SK-N-SH treated with all-trans-retinoic acid at 6 μM for 48 hours (cell line): ENCODE measurements at places on chromosomes 7 and 10.

DNA sequence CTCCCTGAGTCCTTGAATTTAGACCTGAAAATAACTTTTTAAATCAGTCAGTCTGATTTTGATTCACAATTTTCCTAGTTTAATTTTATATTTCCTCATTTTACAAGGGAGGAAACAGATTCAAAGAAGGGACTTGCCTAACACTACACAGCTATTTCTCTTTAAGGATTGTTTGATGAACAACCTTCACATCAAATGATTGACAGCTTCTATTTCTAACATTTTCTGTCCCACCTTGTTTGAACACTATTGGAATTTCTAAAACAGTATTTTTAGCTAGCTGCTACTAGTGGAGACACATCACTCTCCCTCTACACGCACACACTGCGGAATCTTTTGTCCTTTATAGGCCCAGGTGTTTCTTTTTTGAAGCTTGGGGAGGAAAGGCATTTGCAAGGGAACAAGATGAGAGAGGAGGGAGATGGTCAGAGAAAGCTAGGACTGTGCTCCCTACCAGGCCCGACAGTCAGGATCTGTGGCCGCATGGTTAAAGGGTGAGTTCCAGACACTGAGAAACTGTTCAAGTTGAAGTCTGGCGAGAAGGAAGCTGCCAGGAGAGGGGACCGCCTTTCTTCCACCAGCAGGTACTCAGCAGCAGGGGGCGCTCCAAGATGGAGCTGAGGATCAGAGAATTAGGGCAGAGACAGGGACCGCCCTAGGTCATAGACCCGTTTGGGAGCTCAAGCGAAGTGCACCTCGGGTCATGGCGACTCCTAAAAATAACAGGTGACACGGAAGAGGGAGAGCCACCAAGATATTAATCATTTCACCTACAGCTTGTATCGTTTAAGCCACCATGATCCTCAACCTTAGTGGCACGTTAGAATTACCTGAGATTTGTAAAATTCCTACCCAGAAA lies 49.7 kb downstream of the DNAJC12 start:
- ATAC-seq: peak; percentile 66; the same call in 2 of the 3 replicates

- no peak for ATAC-seq
These were observed 90.0 kb downstream of the MYOF start for GRCh38 chr10:93392121-93392520.

GRCh38 chr7:101066141-101066832 lies 19.0 kb upstream of the TRIM56 start:
- no peak for ATAC-seq

DNA sequence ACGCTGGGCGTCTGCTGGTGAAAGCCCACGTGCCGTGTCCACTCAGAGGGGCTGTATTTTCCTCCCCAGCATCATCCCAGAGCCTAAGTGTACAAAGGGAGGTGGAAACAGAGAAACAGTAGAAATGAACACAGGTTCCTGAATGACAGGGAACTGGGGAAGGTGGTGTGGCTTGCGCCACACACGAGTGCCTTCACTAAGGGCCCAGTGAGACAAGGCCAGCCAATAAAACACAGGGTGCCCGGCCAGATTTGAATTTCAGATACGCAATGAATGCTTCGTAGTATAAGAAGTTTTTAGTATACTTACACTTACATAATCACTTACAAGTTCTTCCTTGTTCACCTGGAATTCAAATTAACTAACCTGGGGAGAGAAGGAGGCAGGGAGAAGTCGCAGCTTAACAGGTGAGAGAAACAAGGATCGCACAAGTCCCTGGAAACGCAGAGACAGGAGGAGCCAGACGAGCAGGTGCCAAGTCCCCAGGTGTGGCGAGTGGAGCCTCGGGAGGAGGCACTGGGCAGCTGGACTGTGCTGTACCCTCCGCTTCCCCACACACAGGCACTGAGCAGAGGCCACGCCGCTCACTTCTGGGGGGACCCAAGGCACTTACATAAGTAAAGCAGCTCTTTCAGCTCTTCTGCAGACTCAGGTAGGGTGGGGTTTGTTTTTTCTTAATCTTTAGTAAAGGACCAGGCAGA lies 105.2 kb upstream of the MGMT start:
- no peak for ATAC-seq

DNA sequence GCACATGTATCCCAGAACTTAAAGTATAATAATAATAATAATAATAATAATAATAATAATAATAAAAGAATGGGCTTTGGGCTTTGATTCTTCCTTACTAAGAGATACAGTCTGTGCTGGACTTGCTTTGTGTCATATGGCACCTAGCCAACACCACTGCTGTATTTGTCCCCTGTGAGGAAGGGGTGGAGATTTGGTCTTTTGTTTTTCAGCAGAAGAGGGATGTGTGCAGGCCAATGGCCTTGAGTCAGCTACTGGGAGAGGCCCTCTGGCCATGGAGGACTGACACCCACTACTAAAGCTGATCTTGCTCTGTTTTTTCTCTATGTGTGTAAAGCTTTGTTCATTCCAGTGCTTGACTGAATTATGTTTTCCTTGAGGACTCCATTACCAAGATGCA lies 573.0 kb upstream of the PCDH15 start:
- no peak for ATAC-seq

GRCh38 chr7:23237000-23237399 lies 9.6 kb upstream of the GPNMB start:
- ATAC-seq: no peak

DNA sequence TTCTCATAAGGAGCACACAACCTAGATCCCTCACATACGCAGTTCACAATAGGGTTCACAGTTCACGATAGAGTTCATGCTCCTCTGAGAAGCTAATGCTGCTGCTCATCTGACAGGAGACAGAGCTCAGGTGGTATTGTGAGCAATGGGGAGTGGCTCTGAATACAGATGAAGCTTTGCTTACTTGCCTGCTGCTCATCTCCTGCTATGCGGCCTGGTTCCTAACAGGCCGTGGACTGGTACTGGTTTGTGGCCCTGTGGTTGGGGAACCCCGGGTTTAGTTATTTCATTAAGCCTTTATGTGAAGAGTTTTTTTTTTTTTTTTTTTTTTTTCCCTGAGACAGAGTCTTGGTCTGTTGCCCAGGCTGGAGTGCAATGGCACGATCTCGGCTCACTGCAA lies 19.4 kb downstream of the SLK start:
- no peak for ATAC-seq

DNA sequence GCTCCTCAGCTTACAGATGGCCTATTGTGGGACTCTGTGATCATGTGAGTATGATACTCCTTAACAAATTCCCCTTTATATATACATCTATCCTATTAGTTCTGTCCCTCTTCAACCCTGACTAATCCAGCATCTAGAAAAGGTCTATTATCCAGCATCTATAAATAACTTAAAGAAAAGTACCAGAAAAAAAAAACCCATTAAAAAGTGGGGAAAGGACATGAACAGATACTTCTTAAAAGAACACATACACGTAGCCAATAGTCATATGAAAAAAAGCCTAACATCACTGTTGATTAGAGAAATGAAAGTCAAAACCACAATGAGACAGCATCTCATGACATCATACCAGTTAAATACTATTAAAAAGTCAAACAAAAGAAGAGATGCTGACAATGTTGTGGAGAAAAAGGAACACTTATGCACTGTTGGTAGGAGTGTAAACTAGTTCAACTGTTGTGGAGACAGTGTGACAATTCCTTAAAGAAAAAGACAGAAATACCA lies 549.5 kb upstream of the GRM3 start:
- no peak for ATAC-seq

- no peak for ATAC-seq
These were observed 7.0 kb upstream of the PALS2 start for GRCh38 chr7:24566274-24566673.

GRCh38 chr7:69042138-69042537 lies 556.1 kb upstream of the AUTS2 start:
- ATAC-seq: no peak

DNA sequence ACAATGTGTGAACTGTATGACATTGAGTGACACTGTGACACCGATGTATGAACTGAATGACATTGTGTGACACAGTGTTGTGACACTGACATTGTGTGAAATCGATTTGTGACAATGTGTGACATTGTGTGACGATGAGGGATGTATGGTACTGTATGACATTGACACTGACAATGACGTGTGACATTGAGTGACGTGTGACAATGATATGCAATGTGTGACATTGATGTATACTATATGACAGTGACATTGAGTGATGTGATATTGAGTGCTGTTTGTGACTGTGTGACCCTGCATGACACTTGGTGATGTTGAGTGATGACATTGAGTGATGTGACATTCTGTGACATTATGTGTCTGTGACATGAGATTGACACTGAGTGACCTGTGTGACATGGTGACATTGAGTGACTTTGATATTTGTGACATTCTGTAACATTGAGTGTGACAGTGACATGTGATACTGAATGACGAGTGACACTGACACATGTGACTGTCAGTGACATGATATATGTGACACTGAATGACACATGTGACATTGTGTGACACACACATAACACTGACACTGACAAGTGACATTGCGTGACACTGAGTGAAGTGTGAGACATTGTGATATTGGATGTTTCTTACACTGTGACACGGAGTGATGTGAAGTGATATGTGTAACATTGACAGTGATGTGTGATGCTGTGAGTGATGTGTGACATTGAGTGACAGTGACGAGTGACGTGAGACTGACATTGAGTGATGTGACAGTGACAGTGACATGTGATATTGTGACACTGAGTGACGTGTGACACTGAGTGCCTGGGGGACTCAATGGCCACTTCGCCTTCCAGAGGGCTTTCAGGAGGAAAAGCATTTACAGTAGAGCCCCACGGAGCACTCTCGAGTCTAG lies 167.5 kb downstream of the PRKAG2 start:
- no peak for ATAC-seq

DNA sequence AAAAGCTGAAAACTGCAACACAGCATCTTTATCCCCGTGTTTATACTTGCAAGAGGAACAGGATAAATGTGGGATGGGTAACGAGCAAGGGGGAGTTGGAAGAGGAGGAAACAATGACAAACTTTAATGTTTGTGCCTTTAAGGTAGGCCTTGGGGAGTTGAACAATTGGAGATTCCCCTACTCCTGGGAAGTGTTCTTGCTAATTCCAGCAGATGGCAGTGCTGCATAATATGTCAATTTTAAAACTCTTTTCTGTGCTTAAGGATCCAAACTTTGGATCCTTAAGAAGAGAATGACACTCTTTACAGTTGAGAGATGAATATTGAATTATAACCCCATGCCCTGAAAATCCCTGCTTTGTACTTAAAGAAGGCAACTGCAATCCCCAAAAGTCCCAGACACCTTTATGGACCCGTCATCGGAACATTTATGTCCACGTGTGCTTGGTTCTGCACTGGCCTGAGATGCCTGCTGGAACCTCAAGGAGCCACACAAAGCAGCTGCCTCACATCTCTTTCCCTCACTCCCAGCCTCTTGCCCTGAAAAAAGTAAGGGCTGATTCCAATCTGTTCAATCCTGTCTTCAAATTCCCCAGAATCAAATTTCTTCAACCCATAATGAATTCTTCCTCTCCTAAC lies 12.0 kb downstream of the IFIT5 start:
- ATAC-seq: peak; percentile 88

- peak; percentile 43 for ATAC-seq
These were observed 197.9 kb downstream of the IMMP2L start for GRCh38 chr7:111364413-111364812.

DNA sequence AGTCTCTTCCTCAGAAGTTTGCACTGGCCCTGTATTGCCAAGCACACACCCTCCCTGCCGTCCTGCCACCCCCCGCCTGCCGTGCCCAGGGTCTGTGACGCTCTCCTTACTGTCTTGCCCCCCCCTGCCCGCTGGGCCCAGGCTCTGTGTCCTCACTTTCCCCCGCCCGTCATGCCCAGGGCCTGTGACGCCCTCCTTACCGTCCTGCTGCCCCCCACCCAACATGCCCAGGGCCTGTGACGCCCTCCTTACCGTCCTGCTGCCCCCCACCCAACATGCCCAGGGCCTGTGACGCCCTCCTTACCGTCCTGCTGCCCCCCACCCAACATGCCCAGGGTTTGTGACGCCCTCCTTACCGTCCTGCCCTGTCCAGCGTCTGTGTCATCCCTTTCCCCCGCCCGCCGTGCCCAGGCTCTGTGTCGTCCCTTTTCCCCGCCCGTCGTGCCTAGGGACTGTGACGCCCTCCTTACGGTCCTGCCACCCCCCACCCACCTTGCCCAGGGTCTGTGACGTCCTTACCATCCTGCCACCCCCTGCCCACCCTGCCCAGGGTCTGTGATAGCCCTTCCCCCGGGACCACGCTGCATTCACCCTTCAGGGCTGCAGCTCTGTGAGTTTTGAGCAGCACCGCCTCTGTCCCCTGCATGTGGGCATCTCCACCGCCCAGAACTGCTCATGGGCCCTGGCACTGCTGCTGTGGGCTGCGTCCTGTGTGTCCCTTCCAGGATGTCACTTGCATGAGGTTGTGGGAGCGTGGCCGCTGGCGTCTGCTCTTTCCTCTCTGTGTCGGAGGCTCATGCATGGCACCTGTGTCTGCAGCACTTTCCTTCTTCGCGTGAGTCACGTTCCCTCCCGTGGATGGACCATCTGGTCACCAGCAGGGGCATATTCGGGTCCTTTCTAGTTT lies 19.3 kb upstream of the PRKAR1B start:
- ATAC-seq: no peak

GRCh38 chr10:89086801-89087521 lies 96.4 kb downstream of the FAS start:
- no peak for ATAC-seq

DNA sequence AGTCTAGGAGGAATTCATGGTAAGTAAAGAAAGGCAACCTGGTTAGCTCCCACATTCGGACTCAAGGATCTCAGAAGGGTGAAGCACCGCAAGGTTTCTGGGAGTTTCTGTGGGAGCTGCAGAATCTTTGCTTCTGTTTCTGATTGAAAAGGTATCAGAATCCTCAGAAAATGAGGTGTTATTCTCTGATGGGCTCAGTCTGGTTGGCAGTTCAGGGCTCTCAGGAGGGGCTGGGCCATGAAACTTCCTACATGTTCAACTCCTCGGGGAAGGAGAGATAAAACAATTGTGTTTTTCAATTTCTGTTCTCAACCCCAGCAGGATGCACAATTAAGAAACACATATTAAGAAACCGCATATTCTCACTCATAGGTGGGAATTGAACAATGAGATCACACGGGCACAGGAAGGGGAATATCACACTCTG lies 9.1 kb downstream of the OR2A7 start:
- ATAC-seq: no peak
